ENCODE measurements at places on chromosomes 12 and 14.

GRCh38 chr12:67415473-67415872 is 146.3 kb downstream of the CAND1 start:
- DNase-seq = no peak

GRCh38 chr12:131795690-131796410 is 32.3 kb upstream of the MMP17 start:
- DNase-seq = no peak

- DNase-seq = no peak
Observed at GRCh38 chr12:84857525-84858208, 54.9 kb downstream of the SLC6A15 start.

DNA sequence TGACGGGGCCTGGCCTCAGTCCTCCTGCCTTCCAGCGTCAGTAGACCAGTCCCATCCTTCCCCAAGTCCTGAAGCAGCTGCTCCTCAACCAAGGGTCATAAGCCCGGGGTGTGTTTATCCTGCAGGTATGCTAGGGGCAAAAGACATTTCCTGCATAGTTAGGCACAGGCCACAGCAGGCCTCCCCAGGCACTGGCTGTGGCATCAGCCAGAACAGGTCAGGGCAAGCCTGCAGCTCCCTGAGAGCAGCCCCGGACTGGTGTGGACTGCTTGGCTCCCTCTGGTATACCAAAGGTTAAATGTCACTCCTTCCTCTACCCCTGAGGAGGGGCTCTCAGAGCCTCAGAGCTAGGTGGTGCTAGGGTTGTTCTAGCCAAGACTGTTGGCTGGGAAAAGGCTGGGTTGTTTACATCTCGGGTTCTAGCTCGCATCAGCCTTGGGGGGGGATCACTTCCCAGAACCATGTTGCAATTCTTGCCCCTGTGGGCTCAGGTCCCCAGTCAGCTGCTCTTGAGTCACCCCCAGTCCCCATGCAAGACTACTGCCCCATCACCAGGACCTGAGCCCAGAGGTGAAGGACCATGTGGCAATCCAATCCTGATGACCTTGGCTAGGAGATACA is 2.9 kb downstream of the MMP14 start:
- DNase-seq = no peak

GRCh38 chr14:68791078-68791901 is 1.6 kb downstream of the ZFP36L1 start:
- no peak for DNase-seq

- DNase-seq = no peak
Observed at GRCh38 chr14:105436891-105437722, 17.5 kb downstream of the MTA1 start.

- DNase-seq = no peak
Observed at GRCh38 chr14:73295198-73295796, 58.0 kb downstream of the PAPLN start.

DNA sequence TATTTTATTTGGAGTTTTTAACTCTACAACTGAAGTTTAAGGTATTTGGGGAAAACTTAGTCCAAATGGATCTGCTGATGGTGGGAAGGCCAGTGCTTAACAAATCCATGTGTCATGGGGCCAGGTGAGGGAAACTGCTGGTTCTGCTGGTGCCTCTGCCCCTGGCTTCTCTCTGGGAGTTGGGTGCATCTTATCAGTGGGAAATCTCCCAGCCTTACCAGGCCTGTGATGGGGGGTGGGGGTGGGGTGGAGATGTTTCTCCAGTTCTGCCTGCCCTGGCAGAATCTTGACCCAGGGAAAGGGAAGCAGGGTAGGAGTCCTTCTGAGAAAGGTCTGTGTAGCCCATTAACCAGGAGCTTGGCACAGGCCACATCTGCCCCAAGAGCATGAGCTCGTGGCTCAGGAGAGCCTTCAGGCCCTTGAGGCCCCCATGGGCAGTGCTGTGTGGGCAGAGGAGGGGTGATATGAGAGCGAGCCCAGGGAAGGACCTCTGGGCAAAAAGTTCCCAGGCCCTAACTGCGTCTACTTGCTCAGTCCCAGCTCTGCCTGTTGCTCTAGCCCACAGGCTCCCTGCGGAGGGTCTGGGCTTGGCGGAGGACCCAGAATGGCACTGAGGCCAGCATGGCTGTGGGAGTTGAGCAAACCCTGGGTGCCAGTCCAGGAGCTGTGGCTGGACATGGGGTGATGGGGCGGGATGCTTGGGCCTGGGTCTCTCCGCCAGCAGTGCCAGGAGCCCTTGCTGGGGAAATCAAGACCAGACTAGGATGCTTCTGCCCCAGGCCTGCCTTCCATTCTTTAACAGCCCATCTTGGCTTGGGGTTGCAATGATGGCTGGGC is 18.2 kb downstream of the VASH1 start:
- no peak for DNase-seq

- no peak for DNase-seq
Observed at GRCh38 chr12:30696103-30696408, 387 bp upstream of the IPO8 start.

- DNase-seq = no peak
Observed at GRCh38 chr12:3670083-3670620, 82.8 kb downstream of the CRACR2A start.

DNA sequence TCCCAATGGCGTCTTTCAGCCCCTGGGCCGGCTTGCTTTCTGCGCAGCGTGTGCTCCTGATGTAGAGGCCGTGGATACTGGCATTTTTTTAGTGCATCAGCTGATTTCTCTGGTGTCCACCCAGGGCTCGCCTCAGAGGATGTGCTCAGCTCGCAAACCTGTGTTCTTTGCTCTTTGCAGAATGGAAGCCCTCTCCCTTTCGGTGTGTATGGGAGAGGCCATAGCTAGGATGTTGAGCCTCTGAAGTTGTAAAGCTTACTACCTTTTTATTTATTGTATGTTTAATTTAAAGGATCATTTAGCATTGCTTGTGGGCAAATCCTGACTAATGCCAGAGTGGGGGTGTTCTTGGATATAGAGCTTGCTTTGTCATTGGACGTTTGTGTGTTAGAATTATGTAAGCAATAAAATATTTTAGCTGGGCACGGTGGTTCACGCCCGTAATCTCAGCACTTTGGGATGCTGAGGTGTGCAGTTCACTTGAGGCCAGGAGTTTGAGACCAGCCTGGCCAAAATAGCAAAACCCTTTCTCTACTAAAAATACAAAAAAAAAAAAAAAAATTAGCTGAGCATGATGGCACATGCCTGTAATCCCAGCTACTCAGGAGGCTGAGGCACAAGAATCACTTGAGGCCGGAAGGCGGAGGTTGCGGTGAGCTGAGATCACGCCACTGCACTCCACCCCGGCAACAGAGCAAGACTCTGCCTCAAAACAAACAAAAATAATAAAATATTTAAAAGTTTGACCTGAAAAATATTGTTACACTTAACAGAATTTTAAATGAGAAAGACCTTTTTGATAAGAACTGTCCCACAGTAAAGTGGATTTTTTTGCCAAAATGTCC is 52.6 kb upstream of the MMP17 start:
- DNase-seq = no peak

- DNase-seq = no peak
Observed at GRCh38 chr12:40834321-40834720, 142.1 kb downstream of the CNTN1 start.

- no peak for DNase-seq
Observed at GRCh38 chr12:22670762-22671161, 45.8 kb downstream of the ETNK1 start.

GRCh38 chr14:103332143-103332919 is 1.7 kb upstream of the EIF5 start:
- no peak for DNase-seq

DNA sequence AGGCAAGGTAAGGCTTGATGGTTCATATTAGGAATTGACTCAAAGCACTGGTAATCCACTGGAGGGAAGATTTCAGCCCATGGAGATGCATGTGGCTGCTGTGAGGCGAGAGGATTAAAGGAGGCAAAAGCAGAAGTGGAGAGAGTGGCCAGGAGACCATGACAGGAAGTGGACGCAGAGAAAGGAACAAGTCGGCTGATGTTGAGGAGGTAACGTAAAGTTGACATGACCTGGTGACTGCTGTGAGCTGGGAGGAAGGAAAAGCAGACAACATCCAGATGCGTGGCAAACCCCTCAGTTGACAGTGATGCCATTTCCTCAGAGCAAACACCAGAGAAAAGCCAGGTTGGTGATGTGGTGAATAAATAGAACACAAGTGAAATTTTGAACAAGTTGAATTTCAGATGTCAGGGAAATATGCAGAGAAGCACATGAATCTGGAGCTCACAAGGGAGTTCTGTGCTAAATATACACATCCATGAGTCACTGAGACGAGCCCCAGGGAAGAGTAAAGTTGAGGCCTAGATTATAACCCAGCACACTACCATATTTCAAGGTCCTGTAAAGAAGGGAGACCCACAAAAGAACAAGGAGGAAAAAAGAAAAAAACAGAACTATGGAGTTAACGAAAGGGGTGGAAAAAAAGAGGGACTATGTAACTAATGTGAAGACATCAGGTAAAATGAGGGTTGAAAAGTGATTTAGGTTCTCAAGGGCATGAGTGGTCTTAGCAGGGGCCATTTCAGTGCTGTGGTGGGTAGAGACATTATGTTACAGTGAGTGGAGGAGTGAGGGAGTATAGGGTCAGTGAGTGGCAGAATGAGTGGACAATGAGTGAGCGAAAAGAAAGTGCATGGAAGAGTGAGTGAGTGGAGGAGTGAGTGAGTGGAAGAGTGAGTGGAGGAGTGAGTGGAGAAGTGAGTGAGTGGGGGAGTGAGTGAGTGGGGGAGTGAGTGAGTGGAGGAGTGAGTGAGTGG is 61.6 kb upstream of the GZMB start:
- no peak for DNase-seq

GRCh38 chr12:72465940-72466630 is 193.9 kb downstream of the TRHDE start:
- no peak for DNase-seq

DNA sequence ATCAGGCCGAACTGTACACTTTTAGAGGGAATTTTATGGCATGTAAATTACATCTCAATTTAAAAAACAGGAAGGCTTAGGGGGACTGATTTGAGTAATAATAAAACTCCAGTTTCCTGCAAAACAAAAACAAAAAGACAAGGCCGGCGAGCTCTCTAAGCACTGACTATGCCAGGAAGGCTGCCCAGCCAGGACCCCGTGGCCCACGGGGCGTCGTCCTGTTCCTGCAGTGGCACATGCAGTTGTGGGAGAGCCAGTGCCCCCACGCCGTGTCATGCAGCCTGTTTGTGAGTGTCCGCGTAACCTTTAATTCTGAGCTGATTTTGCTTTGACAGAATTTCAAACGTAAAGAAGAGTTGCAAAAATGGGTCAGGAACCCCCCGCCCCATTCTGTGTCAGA is 10.5 kb downstream of the XRCC3 start:
- no peak for DNase-seq

DNA sequence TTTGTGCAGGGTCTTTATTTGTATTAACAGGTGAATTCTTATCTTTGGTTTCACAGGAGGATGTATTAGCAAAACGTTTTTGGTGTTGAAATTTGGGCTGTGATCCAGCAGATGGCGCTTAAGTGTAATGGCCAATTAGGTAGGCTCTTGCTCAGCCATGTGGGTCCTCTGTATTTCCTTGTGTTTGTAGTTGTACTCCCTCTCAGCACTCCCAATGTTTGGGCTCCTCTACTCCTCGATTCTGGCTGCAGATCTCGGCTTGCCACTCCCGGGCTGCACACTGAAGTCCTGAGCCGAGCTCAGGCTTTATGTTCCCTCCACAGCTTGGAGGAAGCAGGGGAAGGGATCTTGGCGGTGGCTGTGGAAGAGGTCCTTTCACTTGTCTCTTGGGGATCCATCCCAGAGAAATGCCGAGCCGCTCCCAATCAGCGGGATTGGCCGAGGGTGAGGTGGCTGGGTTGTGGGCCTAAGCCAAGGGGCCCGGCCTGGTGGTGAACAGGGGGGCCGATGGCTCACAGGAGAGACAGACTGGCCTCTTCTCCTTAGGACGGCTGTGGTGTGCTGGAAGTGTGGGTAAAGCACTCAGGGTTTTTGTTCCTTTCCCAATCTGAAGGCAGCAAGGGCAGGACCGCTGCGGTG is 133.7 kb downstream of the AEBP2 start:
- no peak for DNase-seq

DNA sequence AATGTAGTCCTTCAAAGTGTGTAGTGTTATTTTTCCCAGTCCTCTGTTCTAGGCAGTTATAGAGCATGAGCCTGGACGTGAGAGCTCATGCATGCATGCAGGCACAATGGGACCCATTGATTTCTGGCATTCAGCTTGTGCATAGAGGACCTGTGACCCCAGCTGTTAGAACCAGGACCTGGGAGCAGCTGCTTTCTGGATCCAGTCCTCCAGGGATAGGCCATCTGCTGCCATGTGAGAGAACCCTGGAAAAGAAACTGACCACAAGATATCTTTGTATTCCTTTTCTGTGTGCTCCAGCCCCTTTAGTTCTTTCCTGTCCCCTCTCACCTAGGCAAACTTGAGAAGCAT is 76.9 kb downstream of the SUSD6 start:
- no peak for DNase-seq

GRCh38 chr14:33188880-33189279 is 250.2 kb downstream of the NPAS3 start:
- no peak for DNase-seq

- DNase-seq = no peak
Observed at GRCh38 chr14:92607702-92608429, 94.3 kb downstream of the RIN3 start.

- no peak for DNase-seq
Observed at GRCh38 chr14:20143911-20144310, 5.3 kb downstream of the OR4N5 start.

DNA sequence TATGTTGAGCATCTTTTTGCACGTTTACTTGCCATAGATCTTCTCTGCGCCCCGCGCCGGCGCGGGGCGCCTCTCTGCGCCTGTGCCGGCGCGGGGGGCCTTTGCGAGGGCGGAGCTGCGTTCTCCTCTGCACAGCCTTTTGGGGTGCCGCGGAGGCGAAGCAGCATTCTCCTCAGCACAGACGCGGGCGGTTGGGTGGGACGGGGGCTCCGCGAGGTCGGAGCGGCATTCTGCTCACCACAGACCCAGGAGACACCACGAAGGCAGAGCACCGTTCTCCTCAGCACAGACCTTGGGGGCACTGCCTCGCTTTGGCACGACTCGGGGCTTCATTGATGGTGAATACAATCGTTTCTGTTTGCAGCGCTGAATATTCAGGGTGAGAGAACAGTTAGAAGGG is 28.5 kb upstream of the ANHX start:
- no peak for DNase-seq

- no peak for DNase-seq
Observed at GRCh38 chr12:28794211-28794610, 354.9 kb upstream of the FAR2 start.

DNA sequence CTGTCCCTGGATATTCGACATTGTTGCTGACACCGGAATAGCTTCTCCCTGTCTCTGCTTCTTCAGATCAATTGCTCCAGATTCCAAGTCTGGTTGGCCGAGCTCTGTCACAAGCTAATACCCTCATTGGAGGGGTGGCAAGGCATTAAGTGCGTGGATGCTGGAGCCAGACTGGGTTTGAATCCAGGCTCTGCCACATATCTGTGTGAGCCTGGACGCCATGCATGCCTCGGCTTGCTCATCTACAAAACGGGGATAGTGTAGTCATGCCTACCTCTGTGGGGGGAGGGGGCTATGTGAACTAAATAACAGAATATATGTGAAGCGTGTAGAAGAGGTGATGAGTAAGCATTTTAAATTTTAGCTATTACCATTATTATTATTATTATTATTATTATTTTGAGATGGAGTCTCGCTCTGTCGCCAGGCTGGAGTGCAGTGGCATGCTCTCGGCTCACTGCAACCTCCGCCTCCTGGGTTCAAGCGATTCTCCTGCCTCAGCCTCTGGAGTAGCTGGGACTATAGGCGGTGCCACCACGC is 97.3 kb downstream of the AACS start:
- DNase-seq = no peak

- DNase-seq = no peak
Observed at GRCh38 chr12:121753844-121754264, 39.6 kb downstream of the RHOF start.

- DNase-seq = no peak
Observed at GRCh38 chr14:70416338-70416724, 559 bp downstream of the SYNJ2BP start.
